Stimulated activated CD8-positive, alpha-beta memory T cell treated with anti-CD3 and anti-CD28 coated beads, Interleukin-7, amount 100 ng/mL, for 1 hour (primary cell): ENCODE measurements at places on chromosomes 13 and 19.

DNA sequence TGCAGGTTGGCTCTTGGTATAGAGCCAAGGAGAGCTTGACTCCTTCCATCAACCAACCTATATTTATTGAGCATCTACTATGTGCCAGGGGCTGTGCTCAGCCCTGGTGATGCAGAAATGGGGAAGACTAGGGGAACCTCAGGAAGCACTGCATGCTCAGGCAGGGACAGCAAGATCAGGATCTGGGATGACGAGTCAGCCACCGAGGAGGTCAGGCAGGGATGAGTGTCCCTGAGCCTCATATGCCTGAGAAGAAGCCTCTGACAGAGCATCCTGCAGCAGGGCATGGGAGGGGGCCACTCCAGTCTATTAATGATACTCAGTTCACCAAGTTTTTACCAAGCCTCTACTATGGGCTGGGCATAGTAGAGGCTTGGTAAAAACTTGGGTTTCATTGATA lies 158.1 kb downstream of the KATNAL1 start:
- DNase-seq = no peak

- no peak for DNase-seq
Observed at GRCh38 chr13:102697929-102698648, 3.2 kb upstream of the METTL21C start.

GRCh38 chr13:79880818-79881217 lies 399.9 kb downstream of the NDFIP2 start:
- DNase-seq = no peak

DNA sequence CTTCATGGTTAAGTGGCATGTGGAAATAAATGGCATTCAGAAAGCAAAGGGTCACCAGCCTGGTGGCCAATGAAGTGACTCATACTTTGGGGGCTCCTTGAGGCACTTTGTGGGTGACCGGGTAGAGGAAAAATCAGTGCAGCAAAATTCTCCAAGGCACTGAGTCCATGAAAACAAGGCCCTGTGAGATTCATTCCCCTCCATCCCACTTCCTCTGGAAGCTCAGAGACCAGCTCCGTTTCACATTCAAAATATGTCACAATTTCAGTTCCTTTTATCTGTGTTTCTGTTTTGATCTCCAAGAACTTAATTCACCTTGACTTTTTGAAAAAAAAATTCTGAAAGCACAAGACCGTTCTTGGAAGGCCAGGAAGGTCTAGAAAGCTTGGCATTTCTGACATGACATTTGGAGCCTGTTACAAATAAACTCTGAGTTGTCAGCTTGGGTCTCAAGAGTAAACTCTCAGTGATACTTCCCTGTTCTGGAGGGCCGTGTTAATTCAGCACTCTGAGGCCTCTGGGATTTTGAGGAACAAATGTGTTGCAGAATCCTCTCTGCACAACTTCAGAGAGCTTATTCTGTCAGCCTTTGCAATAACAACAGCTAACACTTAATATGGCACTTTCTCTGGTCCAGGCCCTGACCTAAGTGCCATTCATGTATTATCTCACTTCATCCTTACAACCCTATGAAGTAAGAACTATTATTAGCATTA lies 6.8 kb downstream of the CYSLTR2 start:
- no peak for DNase-seq

GRCh38 chr19:22832031-22832762 lies at the start of gene ZNF723:
TSS of gene ZNF723 (plus strand) at chr19:22832291. CDS start at chr19:22832380, 89 bp downstream.
- no peak for DNase-seq

- DNase-seq = no peak
Observed at GRCh38 chr19:47792616-47793015, 11.7 kb downstream of the TPRX1 start.

- DNase-seq = no peak
Observed at GRCh38 chr13:30832845-30833332, 73.2 kb upstream of the MEDAG start.

- DNase-seq = no peak
Observed at GRCh38 chr13:40422588-40423235, 243.7 kb downstream of the FOXO1 start.

GRCh38 chr19:45955905-45956608 lies 17.6 kb downstream of the NOVA2 start:
- no peak for DNase-seq

DNA sequence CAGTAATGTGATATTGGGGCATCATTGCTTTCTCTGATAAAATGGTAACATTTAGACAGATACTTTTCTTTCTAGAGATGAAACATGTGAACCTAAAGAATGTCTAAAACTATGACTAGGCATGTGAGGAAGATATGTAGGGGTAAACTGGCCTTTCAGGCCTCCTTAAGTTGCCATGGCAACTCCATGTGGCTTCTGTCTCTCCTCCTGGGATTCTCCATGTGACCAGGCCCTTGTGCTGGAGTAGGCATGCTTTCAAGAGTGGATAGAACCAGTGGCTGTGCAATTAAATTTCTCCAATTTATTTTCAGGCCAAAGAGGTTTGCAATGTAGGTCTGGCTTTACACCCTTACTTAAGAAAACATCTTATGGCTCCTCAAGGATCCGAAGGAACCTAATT lies 130.8 kb downstream of the OLFM4 start:
- no peak for DNase-seq

DNA sequence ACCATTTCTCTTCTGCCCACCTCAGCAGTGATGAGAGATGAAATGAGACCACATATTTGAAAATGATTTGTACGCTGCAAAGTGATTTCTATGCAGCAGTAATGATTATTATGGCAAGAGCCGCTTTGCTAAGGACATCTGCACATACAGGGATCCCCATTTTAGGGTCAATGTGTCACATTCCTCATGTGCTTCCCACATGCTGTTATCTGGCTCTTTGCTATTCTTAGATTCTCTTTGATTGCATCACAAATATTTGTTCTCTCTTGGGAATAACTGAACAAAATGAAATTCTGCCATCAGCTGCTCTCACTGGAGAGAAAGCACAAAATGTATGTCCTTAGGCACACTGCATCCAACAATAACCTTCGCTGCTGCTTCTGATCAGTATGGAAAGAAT lies 209.5 kb upstream of the IPO5 start:
- DNase-seq = no peak

GRCh38 chr19:46299004-46299509 lies 2.2 kb downstream of the HIF3A start:
- DNase-seq = no peak

DNA sequence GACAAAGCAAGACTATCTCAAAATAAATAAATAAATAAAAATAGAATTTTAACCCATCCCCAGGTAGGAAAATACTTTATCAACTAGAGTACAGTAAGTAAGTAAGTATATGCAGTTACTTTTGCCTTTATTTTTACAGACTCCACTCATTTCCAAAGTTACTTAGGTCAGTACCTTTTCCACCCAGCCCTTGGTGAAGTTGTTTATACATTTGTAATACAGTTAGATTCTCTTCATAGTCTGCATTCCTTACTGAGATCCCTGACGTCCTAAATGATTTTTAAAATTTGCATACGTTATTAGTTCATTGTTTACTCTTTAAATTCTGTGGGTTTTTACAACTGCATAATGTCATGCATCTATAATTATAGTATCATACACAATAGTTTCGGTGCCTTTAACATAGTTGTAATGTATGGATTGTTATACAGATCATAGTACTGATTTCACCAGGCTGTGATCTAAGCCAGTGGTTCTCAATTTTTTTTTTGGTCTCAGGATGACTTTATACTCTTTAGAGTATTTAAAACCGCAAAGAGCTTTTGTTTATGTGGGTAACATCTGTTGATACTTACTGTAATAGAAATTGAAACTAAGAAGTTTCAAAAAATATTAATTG lies 10.4 kb downstream of the SETDB2 start:
- no peak for DNase-seq

GRCh38 chr13:76764429-76764828 lies 121.8 kb downstream of the KCTD12 start:
- no peak for DNase-seq

DNA sequence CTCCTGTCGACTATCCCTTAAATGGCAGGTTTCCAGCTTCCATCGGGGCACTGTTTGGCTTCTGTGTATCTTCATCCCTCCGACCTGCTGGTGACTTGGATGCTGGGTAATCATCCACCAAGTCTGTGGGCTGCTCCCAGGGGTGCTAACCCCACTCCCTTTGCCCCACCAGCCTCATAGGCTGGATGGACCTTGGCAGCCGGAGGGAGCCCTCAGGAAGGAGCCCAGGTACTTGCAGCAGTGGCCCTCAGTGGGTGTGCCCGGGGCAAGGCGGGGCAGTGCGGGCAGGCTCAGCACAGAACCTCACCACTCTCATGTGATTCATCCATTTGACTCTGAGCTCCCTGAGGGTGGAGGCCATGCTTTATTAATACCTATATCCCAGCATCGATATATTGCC lies 27.4 kb upstream of the TUBGCP3 start:
- DNase-seq = no peak

DNA sequence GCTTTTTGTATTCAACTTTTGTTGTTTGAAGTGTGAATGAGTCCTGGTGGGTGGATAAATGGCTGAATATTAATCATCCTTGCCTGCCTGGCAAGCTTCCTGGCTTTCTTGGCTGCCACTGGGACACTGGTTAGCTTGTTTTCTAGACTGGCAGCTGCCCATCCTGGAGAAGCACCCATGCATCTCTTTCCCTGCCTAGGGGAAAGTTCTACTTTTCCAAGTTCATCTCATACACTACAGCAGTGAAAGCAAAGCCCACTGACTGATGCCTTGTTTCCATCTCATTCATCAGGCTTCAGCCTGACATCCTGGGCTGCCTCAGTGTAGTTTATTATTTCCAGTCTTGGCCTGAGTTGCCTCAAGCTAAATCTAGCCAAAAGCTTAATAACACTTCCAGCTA lies 244.8 kb downstream of the PCDH20 start:
- DNase-seq = no peak

DNA sequence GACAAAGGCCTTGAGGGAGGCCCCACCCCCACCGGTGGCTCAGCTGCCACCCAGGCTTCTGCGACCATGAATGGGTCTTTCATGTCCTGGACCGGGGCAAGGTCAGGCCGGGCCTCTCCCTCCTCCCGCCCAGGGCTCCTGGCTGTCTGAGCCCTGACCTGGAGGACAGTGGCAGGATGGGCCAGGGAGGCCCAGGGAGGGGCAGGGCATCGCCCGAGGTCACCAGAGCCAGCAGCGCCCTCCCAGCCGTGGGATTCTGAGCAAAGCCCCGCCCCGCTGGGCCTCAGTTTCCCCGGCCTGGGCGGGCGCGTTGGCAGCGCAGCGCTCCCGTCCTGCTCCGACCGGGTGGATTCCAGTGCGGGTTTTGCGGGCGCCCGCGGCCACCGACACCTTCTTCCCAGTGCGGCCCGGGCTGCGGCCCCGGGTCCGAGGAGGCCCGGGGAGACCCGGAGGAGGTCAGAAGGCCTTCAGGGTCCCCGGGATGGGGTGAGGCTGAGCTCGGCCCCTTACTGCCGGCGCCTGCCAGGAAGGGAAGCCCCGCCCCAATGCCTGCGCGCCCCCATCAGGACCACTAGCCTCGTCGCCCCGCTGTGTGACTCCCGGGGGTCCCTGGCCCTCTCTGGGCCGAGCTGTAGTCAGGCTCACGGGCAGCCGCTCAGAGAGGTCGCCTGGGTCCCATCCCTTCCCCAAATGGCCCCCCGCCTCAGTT lies 24.6 kb upstream of the SEMA6B start:
- no peak for DNase-seq

GRCh38 chr19:42303101-42303464 lies 659 bp upstream of the PAFAH1B3 start:
- no peak for DNase-seq

DNA sequence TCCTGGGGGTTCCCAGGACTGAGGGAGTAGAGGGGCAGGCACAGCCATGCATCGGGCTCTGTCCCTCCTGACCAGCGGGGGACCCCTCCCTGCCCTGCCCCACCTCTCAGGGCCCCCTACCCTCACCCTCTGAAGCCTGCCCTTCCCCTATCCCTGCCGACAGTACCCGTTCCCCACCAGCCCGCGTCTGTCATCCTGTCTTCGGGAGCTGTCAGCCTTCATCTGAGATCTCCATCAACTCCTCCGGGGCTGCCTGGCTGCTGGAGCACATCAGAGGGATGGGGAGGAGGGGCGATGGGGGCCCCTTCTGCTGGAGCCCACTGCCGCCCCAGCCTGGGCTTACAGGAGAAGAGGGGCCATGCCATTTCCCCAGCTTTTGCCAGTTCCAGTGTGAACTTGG lies 6.2 kb upstream of the SHD start:
- no peak for DNase-seq

DNA sequence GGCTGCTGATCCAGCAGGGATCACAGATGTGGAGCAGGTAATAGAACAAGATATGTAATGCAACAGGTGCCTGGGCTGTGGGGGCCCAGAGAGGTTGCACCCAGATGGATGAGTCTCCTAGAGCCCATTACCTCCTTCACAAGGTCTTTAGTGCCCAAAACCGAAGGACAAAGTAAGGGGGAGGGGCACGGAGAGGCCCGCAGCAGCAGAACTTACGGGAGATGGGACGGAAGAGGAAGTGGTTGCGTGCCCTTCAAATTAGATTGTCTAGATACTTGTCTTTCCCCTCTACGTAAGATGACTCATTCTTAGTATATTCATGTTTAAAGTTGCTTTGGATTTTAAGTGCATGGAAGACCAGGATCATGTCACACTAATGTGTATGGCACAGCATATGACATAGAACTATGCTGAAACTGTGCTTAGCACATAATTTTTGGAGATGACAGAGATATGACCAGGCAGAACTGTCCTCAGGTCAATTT lies 5.7 kb upstream of the MRPS31 start:
- peak; percentile 32 for DNase-seq

GRCh38 chr19:45462174-45462573 lies 5.6 kb upstream of the FOSB start:
- no peak for DNase-seq

- no peak for DNase-seq
Observed at GRCh38 chr19:42555317-42555716, 27.0 kb upstream of the CEACAM1 start.

DNA sequence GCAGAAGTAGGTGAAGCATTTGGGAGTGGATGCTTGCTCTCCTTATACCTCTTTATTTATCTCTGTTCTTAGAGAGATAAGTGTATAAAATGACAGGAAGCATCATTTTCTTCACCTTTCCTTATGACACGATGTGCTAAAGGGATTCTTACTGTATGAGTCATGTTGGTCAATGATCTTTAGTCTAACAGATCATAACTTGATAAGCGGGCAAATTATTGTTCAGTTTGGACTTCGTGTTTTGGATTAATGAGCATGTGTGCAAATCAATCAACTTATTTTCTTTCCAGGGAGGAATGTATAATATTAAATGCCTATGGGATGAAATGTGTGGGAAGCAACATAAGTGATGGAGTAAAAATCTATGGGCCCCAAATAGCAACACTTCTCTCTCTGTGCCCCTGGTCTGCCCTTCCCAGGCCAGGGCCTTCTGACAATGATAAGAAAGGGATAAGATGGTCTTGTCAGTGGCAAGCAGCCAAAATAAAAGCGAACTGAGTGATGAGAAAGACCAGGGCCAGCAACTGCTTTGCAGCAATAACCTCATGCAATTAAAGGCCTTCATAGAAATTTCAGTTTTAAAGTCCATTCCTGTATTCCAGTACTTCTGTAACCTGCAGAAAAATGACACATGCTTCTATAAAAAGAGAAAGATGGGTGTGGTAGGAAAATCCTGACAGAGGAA lies 61.4 kb downstream of the SLC10A2 start:
- DNase-seq = no peak

DNA sequence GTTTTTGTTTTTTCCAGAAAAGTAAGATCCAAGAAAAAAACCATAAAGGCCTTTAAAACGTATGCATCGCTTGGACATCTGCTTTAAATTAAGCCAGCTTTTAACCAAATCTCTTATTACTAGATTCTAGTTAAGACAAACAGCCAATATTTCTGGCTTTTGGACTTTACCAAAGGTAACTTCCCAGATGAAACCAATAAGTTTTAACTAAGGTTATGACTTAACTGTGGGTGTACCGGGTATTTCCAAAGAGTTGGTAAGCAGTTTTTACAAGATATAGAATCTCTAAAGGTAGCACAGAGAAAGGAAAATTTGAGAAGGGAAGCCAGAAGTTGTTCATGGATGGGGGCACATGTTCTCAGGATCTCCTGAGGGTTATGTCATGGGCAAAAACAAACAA lies 34.0 kb downstream of the CEACAM1 start:
- DNase-seq = no peak
